ENCODE measurements at places on chromosomes 11 and 22.

GRCh38 chr22:18063306-18063705 lies 14.5 kb upstream of the PEX26 start:
- no peak for DNase-seq

GRCh38 chr11:133827556-133827955 lies 17.8 kb downstream of the SPATA19 start:
- no peak for DNase-seq

DNA sequence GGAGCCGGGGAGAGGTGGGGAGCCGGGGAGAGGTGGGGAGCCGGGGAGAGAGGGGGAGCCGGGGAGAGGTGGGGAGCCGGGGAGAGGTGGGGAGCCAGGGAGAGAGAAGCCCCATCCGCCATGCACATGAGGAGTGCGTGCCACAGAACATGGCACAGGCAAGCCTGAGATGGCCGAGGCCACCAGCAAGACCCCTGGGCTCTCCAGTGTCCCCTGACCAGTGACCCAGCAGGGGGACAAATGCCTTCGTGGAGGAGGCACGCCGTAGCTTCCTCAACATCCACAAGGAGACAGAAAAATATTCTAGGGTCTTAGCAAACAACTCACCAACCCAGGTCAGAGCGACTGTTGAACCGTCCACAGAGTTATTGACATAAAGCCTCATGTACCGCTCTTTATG lies 618.8 kb downstream of the TBC1D22A start:
- no peak for DNase-seq

DNA sequence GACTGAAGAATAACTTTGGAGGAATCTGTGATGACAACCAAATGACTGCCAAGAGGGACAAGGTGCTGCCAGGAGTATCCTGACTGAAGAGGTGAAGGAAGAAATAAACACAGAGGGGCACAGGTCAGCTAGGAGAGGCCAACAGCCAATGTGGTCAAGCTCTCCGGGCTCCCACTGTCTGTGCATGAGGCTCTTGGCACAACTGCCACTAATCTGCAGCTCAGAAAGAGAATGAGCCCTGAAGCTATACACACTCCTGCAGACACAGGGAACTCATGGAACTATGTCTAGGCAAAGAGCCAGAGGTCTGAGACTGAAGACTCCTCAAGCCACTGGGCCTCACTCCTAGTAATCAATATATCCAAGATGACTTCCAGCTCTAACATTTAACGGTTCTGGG lies 7.0 kb downstream of the THRSP start:
- no peak for DNase-seq

GRCh38 chr22:30861688-30862552 lies 106.7 kb downstream of the MORC2 start:
- DNase-seq = no peak

- DNase-seq = no peak
These were observed 30.4 kb downstream of the DUSP8 start for GRCh38 chr11:1541474-1542204.

DNA sequence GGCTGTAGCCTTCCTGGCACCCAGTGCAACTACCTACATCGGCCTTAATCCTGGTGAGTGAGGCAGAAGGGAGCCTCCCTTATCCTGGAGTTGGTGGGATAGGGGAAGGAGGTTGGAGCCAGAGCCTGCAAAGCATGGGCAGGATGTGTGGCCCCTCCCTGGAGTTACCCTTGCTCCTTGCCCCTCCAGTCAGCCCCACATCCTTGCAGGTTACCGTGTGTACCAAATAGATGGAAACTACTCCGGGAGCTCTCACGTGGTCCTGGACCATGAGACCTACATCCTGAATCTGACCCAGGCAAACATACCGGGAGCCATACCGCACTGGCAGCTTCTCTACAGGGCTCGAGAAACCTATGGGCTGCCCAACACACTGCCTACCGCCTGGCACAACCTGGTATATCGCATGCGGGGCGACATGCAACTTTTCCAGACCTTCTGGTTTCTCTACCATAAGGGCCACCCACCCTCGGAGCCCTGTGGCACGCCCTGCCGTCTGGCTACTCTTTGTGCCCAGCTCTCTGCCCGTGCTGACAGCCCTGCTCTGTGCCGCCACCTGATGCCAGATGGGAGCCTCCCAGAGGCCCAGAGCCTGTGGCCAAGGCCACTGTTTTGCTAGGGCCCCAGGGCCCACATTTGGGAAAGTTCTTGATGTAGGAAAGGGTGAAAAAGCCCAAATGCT lies 3.9 kb downstream of the SMPD1 start:
- DNase-seq = no peak

DNA sequence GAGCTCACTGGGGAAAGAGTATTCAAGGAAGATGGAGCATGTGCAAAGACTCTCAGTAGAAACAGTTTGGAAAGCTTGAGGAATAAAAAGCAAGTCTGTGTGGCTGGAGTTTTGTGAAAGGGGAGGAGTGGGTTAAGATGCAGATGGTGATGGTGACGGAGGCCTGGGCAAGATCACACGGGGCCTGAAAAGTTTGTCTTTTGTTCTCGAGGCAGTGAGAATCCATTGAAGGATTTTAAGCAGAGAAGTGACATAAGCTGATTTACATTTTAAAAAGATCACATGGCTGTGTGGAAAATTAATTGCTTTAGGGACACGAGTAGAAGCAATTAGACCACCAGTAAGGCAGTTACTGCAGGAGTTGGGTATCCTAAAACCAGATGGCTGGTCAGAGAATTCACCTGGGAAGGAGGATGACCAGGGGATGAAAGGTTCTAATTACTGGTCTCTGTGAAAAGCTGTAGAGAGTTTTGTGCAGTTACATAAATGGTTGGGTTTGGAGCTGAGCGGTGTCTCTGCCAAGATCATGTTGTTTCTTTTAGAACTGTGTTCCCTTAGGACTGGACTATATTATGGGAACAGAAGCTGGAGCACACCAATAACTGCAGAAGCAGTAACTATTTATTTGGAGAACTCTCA lies 7.1 kb downstream of the RRP8 start:
- no peak for DNase-seq

GRCh38 chr11:4541071-4541470 lies 3.9 kb upstream of the OR52M1 start:
- no peak for DNase-seq

DNA sequence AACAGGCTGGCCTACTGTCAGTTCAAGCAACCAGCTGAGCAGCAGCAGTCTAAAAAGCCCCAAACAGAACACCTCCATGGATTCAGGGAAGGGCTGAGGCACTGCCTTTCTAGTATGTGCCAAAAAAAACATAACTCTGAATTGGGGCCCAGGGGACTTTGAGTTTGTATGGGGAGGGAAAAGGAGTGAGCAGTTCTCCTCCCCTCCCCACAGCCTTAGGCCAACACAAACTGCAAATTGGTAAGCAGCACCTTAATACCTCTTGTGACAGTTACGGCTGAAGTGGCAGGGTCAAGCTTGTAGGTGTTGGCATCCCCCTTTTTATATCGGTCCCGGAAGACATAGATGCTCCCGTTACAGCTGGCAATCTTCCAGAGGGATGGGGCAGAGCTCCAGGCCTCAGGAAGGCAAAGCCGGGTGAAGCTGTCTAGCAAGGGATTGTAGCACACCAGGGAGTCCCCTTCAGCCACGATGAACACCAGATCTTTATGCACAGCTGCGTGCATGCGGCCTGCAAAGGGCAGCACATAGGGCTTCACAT lies 6.0 kb downstream of the KBTBD4 start:
- no peak for DNase-seq

DNA sequence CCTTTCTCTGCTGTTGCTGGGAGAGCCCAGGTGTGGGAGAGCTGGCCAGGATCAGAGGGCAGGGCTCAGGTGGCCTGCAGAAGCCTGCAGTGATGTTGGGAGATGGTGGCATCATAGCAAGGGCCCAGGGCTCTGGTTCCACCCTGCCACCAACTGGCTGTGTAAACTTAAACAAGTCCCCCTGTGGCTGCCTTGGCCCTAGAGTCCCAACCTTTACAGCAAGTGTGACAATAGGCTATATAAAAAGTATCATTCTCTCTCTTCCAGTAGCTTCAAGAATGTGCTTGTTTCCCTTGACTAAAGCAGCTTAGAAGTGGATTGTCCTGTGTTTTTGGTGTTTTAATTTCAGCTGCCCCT lies 201.8 kb upstream of the E2F8 start:
- no peak for DNase-seq

- no peak for DNase-seq
These were observed 57.9 kb downstream of the SYTL2 start for GRCh38 chr11:85752890-85753581.

All from NCI-H2081 treated with DMSO at 0.1 percent for 48 hours (cell line).